ENCODE measurements at places on chromosomes 1 and 21.

DNA sequence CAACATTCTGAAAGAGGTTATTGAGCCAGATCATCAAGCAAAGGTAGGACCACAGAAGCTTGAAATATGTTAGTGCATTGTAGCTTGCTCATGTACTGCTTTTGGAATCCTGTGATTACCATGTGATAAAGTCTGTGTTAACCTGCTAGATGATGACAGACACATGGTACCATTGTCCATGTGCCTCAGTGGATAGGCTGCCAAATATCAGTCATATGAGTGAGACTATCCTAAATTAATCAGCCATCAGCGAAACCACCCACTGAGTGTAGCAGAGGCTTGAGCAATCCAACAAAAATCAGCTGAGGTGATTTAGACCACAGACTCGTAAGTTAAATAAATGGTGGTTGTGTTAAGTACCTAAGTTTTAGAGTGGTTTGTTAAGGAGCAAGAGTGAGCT, 32.7 kb upstream of the CRB1 start:
- no peak for DNase-seq

DNA sequence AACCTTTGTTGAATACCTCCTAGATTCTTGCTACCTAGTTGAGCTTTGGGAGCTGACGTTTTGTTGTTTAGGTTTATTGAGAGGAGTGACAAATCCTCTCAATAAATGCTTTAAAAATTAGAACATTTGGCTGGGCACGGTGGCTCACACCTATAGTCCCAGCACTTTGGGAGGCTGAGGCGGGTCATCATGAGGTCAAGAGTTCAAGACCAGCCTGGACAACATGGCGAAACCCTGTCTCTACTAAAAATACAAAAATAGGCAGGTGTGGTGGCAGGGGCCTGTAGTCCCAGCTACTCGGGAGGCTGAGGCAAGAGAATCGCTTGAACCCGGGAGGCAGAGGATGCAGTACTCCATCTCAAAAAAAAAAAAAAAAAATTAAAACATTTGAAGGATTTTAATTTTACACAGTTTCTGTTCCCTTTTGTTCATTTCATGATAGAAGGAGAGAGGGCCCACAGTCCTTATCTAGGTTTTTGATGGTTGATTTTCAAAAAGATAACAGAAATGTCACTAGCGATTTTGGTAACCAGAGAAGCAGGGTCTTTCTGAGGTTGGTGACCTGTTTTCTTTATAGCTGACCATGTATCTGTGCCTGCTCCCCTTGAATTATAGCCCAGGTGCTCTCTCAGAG, 44.2 kb upstream of the PIGV start:
- no peak for DNase-seq

DNA sequence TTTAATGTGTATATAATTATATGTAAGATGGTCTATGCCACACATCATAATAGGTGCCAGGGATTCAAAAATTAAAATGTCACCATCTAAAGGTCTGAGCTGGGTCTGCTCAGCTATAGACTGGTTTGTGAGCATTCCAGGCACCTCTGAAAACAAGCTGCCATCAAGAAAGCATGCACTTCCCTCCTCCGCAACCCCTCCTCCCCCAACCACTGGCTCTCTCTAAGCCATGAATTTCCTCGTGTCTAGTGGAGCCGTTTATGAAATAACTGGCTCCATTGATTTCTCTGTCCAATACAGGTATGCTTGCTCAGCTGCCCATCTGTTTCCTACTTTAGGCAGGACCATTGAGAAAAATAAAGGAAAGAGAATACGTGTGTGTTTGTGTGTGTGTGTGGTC, 522.6 kb upstream of the PLXNA2 start:
- DNase-seq = no peak

GRCh38 chr1:158969855-158970254, 38.5 kb downstream of the PYHIN1 start:
- no peak for DNase-seq

DNA sequence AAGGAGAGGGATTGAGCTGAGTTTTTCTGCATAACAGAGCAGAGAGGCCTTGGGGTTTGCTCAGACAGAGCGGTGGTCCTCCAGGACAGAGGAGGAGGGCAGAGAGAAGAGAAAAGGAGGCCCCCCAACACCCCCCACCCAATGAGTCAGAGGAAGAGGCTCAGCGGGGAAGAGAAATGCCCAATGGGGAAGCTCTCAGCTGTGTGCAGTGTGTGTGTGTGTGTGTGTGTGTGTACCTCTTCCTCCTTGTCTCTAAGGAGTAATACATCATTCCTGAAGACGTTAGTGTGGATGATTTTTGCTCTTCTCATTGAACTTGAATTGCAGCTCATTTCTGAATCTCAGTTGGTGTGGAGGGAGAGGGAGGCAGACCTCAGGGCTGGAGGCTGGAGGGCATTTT, 8.7 kb downstream of the TMPRSS3 start:
- DNase-seq = peak; percentile 75

DNA sequence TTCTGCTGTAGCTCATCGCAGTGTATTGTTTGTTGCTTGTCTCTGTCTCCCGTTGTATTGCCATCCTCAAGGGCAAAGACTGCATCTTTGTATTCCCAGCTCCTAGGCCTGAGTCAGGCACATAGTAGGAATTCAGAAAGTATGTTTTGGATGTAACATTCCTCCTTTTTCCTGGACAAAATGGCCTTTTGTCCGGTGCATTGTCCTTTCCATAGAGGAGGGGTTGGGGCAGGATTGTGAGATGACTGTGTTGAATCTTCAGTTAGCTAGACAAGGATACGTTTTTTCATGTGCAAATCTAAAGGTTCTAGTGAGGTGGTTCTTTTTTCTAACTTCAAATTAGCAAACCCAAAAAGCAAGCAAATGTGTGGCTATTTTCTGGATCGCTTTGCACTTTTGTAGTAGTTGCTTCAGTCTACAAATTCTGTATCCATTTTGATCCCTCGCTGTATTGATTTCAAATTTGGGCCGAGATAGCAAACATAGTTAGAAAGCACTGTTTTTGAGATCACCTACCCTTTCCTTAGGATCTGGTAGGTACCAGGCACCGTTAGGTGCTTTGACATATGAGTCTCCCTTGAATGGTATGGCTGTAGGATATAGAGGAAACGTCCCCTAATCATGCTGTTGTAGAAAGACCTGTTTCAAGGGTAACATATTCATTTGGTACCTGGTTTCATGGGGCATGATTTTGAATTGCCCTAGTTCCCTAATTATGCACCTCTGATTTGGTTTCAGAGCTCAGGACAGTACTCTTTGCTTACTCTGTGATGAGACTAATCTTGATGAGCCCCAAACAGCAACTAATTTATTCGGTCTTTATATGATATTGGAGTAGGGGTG, 1.2 kb downstream of the PPP1R8 start:
- DNase-seq = no peak

GRCh38 chr21:45277101-45278045, 10.3 kb downstream of the POFUT2 start:
- no peak for DNase-seq

DNA sequence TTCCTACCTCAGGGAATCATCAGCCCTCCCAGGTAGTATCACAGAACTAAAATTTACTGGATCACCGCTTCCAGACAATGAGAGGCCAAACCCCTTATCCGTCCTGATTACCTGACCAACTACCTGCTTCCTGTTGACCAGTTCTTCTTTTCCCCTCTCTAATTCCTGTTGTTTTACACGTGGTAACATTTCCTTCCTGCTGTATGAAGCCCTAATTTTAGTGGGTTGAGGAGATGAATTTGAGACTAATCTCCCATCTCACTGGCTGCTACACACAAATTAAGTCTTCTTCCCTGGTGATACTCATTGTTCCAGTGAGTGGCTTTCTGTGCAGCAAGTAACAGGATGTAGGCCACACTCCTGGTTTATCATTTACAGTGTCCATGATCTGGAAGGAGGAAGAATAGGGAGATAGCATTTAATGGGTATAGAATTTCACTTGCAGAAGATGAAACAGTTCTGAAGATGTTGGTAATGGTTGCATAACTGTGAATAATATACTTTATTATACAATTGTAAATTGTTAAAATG, 2112.9 kb downstream of the NCAM2 start:
- no peak for DNase-seq

GRCh38 chr1:182667848-182668505, 16.4 kb downstream of the RGS8 start:
- DNase-seq = no peak

DNA sequence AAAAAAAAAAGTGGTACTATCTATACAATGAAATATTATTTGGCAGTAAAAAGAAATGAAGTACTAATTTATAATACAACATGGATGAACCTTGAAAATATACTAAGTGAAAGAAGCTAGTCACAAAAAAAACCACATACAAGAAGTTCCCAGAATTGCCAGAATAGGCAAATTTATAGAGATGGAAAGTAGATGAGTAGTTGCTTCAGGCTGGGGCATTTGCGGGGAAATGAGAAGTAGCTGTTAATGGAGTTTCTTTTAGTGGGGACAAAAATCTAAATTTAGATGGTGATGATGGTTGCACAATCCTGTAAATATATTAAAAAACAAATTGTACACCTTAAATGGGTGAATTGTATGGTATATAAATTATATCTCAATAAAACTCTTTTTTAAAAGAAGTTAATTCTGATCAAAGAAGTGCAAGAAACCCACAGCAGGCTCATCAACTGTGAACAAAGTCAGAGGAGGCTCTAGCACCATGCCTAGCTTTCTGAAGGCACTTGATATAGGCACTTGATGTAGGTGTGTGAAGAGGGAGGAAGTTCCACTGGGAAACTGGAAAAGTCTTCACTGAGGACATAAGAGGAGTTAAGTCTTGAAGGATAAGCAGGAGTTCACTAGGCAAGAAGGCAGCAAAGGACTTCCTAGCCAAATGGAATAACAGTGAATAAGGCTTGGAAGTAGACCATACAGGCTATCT, 52.5 kb downstream of the DMAP1 start:
- no peak for DNase-seq

- no peak for DNase-seq
These were observed 361.6 kb upstream of the RUNX1 start for GRCh38 chr21:35410656-35411055.

- peak; percentile 54 for DNase-seq
These were observed 10.6 kb downstream of the AVPR1B start for GRCh38 chr1:206106328-206107167.

- no peak for DNase-seq
These were observed 21.7 kb downstream of the LHX4 start for GRCh38 chr1:180251526-180252305.

GRCh38 chr1:167500283-167500860, 18.0 kb downstream of the CD247 start:
- DNase-seq = no peak

GRCh38 chr21:19124691-19125090, 721.1 kb upstream of the TMPRSS15 start:
- DNase-seq = no peak
